Sciatic nerve (tissue), 2 donors: ENCODE measurements at places on chromosomes 16 and 17. TPM values are rescaled to one million over a fixed set of nuclear protein-coding genes. Genes with fewer than 3 reads are reported as not detected.
A peak's percentile ranks its signal among the peaks of the same experiment; 100 is the strongest.

- peak; percentile 69 for DNase-seq
These were observed 29.4 kb downstream of the CACNA1H start for GRCh38 chr16:1182316-1182671.

DNA sequence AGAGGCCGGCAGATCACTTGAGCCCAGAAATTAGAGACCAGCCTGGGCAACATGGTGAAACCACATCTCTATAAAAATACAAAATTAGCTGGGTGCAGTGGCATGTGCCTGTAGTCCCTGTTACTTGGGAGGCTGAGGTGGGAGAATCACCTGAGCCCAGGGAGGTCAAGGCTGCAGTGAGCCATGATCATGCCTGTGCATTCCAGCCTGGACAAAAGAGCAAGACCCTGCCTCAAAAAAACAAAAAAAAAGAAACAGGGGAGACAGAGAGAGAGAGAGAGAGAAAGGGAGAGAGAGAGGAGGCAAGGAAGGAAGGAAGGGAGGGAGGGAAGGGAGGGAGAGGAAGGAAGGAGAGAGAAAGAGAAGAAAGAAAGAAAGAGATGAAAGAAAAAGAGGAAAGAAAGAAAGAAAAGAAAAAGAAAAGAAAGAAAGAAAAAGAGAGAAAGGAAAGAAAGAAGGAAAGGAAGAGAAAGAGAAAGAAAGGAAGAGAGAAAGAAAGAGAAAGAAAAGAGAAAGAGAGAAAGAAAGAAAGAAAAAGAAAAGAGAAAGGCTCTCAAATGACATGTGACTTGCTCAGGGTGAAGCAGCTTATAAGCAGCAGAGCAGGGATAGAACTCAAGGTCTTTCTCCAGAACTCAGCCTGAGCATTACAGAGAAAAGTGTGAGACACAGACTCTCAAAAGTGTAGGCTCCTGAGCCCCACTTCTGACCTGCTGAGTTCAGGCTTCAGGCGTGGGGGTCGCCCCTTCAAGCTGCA, 15.5 kb downstream of the CX3CL1 start:
- no peak for DNase-seq

- DNase-seq: no peak
These were observed 7.1 kb downstream of the ALKBH5 start for GRCh38 chr17:18190628-18191235.

DNA sequence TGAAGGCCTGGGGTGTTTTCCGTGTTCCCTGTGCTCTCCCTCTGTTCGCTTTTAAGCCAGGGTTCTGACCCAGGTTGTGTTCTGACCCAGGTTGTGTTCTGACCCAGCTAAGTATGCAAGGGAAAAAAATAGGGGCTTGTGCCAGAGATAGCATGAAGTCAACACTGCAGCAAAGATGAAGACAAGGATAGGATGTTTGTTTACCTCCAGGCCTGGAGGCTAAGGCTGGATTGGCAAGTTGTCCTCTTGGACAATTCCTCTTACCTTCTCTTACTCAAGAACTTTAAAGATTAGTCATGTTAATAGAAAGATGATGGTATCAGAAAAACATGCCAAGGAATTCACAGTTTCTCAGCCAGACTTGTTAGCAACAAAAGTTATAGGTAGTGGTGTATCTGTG, 19.4 kb downstream of the LYRM9 start:
- no peak for DNase-seq

Gene KRTAP4-1
- not detected for total RNA-seq
